ENCODE measurements at places on chromosomes 5 and 9. TPM values are rescaled to one million over a fixed set of nuclear protein-coding genes. Genes with fewer than 3 reads are reported as not detected.
A peak's percentile ranks its signal among the peaks of the same experiment; 100 is the strongest.

- no peak for DNase-seq
Observed at GRCh38 chr9:33065157-33066076, 11.1 kb downstream of the SMU1 start.

- no peak for DNase-seq
Observed at GRCh38 chr9:15206903-15207696, 99.9 kb downstream of the TTC39B start.

ANKDD1B gene
- total RNA-seq = 0.03 TPM

- no peak for DNase-seq
Observed at GRCh38 chr9:90838581-90839154, 37.0 kb downstream of the SYK start.

SPATA31A6 gene
- not detected for total RNA-seq

- DNase-seq = peak; percentile 19
Observed at GRCh38 chr9:31799953-31800609, 584.4 kb upstream of the ACO1 start.

DNA sequence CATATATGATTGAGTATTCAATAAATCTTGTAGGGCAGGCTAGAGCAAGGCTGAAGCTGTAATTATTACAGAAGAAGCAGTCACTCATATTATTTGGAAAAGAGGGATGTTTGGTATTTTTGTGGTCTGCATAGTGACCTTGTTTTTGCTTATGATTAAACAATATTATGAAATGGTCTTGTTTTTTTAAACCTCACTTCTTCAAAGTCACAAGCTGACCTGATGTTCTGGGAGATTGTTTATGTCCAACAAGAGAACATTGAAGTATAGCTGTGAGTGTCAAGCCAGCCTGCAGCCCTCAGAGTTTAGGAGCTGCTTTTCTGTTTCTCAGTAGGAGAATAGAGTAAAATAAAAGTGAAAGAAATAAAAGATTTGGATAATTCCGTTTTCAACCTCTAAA, 342.2 kb downstream of the LRRC70 start:
- DNase-seq = no peak

MYO10 gene
- 36.3 TPM for total RNA-seq

TRPM6 gene
- total RNA-seq = 0.24 TPM

SLC45A2 gene
- not detected for total RNA-seq

TAF11L5 gene
- total RNA-seq = not detected

DNA sequence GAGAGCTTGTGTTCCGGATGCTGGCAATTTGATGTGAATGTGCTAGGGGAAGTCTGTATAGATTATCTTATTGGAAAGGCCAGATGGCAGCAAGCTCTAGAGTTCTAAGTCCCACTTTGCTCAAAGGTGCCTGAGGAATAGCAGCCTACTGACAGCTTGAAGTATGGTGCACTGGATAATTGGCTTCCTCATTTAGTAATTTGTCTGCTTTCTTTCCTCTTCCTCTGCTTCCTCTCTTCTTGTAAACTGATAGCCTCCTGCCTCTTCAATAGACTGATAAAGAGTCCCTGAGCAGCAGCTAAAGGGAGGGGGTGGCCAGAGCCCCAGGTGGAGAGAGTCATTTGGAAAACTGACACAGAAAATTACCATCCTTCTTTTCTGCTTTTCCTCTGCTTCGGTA, 177.3 kb downstream of the FGF1 start:
- peak; percentile 51 for DNase-seq

DNA sequence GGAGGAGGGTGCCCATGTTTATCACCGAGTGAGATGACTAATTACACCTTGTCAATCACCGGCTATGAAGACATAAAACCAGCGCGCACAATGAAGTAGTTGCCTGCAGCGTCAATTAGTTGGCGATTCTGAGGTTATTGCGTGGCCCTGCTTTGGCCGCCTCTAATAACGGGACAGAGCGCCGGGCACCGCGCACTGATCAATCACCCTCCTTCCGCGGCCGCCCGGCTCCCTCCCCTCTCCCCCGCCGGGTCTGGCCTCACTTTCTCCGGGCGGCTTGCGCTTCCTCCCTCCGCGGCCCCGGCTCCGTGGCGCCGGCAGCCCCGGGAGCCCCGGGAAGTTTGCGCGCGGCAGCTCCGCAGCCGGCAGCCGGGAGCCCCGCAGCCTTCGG, 3.3 kb upstream of the LHX2 start:
- DNase-seq = peak; percentile 88

DNA sequence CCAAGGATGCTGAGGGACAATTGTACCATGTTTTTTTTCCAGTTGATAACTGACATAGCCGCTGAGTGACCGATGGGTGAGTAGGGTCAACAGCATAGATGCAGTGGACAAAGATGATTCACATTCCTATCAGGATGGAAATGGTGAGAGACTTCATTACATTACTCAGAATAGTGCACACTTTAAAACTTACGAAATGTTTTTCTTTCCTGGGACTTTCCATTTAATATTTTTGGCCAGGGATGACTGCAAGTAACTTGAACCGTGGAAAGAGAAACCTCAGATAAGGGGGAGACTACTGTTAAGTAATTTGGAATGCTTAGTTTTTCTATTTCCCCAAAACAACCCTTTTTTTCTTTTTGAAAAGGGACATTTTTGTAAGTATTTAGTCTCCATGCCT, 3.0 kb upstream of the TUSC1 start:
- DNase-seq = no peak

GRCh38 chr5:6826756-6827155, 113.5 kb downstream of the TENT4A start:
- no peak for DNase-seq

All from H7 (cell line).